ENCODE measurements at places on chromosomes 5 and 9.
A peak's percentile ranks its signal among the peaks of the same experiment; 100 is the strongest.

DNA sequence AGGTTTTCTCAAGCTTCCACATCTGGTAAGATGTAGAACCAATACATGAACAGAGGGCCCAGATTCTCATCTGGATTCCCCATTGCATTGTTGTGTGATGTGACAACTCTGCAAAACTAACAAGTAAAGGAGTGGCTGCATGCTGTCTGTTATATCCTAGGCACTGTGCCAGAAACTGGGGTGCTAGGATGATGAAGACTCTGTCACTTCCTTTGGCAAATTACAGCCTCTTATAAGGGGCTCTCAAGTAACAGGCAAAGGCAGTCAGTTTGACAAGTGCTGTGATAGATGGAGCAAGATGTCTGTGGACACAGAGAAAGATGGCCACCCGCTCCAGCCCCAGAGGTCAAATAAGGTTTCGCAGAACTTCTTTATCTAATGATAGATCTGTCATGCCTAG, 115.7 kb downstream of the PAPPA start:
- no peak for ATAC-seq

- no peak for ATAC-seq
Measured at GRCh38 chr5:91025449-91025848, 357.7 kb downstream of the ARRDC3 start.

- no peak for ATAC-seq
Measured at GRCh38 chr5:14136228-14136627, 6.9 kb upstream of the TRIO start.

- ATAC-seq = peak; percentile 74
Measured at GRCh38 chr5:172315587-172316493, 32.3 kb upstream of the UBTD2 start.

DNA sequence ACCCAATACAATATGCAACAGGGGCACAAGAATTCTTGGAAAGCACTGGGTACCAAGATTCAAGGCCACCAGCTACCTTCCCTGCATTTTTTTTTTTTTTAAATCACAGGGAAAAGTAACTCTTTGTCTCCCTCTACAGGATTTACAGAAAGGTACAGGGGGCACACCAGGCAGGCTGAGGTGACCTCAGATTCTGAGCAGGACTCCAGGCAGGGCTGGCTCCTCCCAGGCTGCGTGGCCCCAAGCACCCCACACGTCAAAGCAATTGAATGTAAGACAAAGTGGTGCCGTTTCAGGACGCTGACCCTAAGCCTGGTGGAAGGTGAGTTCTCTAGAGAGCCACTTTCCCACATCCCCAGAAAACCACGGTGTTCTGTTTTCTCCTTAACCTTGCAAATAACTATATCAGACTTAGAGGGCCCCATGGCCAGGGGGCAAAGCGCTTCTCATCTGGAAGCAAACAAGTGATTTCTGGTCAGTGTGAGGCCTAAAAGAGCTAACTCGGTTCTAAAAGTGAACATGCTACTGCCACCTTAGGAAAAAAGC, 222.6 kb downstream of the ROR2 start:
- peak; percentile 84 for ATAC-seq

DNA sequence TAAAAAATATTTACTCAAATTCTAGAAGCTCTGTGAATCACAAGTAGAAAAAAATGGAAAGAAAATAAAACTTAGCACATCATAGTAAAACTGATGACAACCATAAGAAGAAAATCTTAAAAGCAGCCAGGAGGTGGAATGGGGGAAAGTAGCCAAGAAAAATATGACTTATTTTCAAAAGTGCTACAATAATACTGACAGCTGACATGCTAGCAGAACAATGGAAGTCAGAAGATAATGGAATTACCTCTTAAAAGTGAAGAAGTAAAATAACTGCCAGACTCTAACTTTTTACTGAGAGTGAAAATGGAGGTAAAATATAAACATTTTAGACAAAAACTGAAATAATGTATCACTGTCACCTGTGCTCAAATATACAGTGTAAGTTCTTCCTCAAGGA, 532.2 kb upstream of the SGCD start:
- ATAC-seq = no peak

GRCh38 chr5:38551030-38552017, 5.1 kb downstream of the LIFR start:
- no peak for ATAC-seq

- no peak for ATAC-seq
Measured at GRCh38 chr9:112546149-112547012, 59.8 kb downstream of the KIAA1958 start.

DNA sequence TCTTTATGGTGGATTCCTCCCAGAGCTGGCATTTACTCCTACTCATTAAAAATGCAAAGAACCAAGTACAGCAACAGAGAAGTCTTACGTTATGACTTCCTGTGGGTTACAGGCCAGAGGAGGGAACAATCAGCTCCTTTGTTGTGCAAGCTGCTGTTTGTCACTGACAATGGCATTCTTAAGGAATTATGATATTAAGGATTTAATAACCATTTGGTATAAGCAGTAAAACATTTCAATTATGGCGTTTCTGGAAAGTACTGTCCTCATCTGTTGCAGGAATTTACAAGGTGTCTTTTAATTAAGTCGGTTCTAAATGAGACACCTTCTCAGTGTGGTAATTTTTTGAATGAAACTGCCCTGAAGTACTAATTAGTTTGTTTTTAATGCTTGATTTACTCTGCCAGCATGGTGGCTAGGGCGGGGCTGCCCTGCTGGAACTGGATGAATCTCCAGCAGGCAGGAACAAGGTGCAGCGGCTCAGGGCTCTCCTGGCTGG, 49.1 kb upstream of the VDAC1 start:
- ATAC-seq = no peak

GRCh38 chr9:81371824-81372223, 317.5 kb downstream of the TLE1 start:
- ATAC-seq = no peak

DNA sequence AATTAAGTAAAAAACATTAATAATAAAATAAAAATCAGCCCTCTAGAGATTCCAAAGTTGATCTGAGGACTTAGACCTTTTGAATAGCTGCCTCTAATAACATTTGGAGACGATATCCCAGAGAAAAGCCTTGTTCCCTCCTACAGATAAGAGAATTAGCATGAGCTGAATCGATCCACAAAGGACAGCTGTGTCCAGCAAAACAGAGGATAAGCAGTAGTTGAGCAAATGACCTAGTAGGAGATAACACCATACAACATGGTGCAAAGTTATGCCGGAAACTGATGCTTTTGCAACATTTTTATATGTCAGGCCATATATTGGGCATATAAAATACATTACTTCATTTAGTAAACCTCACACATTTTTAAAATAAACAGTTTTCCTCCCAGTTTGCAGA, 212.2 kb upstream of the PRR16 start:
- ATAC-seq = no peak

DNA sequence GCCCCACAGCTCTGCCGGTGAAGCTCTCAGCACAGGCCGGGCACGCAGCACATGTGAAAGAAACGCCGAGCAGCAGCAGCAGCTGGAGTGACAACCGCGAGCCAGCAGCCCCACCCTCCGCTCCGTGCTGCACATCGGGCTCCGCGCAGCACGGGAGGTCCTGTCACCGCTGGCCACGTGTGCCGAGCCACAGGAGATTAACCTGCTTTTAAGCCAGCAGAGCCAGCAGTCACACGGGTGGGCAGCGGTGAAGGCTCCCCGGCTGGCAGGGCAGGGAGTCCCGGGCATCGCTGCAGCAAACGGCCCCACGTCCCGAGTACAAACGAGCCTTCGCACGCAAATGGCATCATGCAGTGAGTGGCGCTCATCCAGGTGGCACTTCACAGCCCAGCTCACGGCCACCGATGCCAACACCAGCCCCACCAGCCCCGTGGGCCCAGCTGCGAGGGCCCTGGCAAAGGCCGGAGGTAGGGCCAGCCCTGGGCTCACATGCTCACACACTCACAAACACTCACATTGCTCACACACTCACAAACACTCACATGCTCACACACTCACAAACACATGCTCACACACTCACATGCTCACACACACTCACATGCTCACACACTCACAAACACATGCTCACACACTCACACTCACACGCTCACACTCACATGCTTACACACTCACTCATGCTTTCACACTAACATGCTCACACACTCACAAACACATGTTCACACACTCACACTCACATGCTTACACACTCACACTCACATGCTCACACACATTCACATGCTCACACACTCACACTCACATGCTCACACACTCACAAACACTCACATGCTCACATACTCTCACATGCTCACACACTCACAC, 11.1 kb downstream of the CCDC187 start:
- ATAC-seq = no peak

DNA sequence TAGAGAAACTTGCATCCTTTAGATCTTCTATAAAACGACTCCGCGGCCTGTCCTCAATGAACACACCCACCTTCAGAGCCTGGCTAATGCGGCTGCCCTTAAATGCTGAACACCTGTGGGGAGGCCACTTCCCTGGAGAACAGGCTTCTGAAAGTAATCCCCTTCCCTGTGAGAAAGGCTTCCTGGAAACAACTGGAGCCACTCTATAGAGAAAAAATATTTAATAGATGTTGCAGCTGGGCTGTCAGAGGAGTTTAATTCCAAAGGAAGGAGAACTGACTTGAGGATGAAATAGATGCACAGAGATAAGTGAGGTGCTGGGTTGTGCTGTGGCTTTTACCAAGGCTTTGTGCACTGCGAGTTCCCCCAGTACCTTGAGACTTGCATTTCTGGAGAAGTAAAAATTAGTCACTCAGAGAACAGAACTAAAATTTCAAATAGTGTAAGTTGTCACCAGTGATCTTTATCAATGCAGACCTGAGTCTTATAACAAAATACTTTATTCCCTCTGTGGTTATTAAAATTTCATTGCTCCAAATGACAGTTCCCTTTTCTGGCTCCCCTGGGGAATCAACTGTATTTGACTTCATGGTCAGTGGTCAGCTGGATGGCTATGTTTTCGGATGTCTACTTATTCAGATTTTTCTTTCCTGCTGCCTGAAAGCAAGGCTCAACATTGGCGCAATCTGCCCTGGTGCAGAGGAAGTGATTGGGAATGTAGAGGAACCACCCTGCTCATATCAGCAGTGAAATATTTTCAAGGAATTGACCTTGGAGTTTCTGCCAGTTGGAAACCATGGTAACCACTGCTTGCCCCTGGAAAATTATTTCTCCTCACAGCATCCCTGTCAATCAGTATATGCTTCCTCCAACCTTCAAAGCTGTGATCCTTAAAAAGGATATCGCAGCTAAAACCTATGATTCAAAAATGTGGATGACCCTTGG, 238.8 kb downstream of the SMARCA2 start:
- no peak for ATAC-seq

- no peak for ATAC-seq
Measured at GRCh38 chr5:180618487-180618828, 27.2 kb upstream of the SCGB3A1 start.

DNA sequence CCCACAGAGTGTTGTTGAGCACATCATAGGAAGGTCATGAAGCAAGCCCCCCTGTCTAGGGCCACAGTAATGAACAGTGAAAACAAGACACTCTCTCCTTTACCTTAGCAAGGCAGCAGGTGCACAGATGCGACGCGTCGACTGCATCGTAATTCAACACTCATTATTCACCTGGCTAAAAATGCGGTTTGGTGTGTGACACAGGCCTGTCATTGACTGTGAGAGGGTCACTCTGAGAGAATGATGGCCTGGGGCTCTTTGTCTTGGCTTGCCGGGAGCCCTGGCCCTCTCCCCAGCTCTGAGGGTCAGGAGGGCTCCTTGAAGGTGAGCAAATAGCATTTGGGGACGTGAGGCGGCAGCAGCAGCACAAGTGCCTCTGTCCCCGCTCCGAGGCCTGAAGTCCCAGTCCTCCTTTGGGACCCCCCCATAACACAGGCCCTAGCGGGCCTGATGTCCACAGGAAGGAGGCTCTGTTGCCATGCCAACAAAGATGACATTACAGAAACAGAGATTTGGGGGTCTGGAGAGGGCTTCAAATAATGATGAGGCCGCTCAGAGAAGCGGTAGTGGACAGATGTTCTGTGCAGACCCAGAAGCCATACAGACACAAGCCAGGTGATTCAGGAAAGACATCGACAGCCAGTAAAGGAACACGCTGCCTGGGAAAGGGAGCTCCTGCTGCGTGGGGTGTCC, 46.7 kb downstream of the SHB start:
- ATAC-seq = no peak

GRCh38 chr5:19140276-19140675, 847.7 kb downstream of the CDH18 start:
- ATAC-seq = no peak

DNA sequence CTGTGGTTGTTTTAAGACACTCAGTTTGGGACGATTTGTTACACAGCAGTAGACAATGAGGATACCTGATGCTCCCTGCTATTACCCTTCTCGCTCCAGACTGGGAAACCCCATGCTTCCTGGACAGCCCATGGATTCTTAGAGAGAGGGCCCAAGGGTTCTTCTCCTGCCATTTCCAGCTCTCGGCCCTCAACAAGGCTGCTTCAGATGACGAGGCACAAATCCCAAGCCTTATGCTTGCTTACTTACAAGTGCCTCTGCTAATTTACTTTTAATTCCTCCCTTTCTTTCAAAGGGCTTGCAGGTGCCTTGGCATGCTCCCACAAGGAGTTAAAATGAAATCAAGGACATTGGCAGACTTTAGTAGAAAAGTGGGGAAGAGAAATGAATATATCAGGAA, 79.4 kb downstream of the GADD45G start:
- no peak for ATAC-seq

- ATAC-seq = no peak
Measured at GRCh38 chr5:117519957-117520500, 945.4 kb upstream of the SEMA6A start.

GRCh38 chr9:99693888-99694287, 127.8 kb upstream of the NR4A3 start:
- ATAC-seq = no peak

GRCh38 chr5:368183-369084, 46.9 kb downstream of the AHRR start:
- peak; percentile 86 for ATAC-seq

GRCh38 chr9:4389003-4389402, 89.1 kb upstream of the GLIS3 start:
- ATAC-seq = no peak

GRCh38 chr5:155885199-155885598, 441.8 kb upstream of the SGCD start:
- no peak for ATAC-seq

GRCh38 chr5:109411627-109412026, 1.9 kb upstream of the PJA2 start:
- ATAC-seq = no peak

- ATAC-seq = no peak
Measured at GRCh38 chr9:6450641-6451375, 37.8 kb downstream of the UHRF2 start.

GRCh38 chr9:136015656-136016571, 54.7 kb upstream of the UBAC1 start:
- ATAC-seq = no peak

GRCh38 chr5:37807015-37807414, 32.8 kb downstream of the GDNF start:
- ATAC-seq = no peak

- ATAC-seq = no peak
Measured at GRCh38 chr5:65539827-65540226, 23.1 kb downstream of the CENPK start.

- ATAC-seq = no peak
Measured at GRCh38 chr5:87122151-87122977, 145.3 kb upstream of the RASA1 start.

DNA sequence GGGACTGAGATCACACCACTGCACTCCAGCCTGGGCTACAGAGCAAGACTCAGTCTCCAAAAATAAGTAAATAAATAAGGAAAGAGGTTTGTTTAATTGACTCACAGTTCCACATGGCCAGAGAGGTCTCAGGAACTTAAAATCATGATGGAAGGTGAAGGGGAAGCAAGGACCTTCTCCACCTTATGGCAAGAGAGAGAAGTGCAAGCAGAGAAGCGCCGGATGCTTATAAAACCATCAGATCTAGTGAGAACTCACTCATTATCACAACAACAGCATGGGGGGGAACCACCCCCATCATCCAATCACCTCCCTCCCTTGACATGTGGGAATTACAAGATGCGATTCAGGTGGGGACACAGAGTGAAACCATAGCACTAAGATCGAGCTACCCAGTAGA, 22.8 kb upstream of the RGMB start:
- no peak for ATAC-seq

Data from stimulated activated memory B cell treated with anti-CD40 and anti-IgM and Interleukin-4, amounts not matched to agents 10 μg/mL and 1 μg/mL and 100 μg/mL, for 72 hours (primary cell).